T-helper 2 cell (primary cell): ENCODE measurements at places on chromosomes 12 and 14.

DNA sequence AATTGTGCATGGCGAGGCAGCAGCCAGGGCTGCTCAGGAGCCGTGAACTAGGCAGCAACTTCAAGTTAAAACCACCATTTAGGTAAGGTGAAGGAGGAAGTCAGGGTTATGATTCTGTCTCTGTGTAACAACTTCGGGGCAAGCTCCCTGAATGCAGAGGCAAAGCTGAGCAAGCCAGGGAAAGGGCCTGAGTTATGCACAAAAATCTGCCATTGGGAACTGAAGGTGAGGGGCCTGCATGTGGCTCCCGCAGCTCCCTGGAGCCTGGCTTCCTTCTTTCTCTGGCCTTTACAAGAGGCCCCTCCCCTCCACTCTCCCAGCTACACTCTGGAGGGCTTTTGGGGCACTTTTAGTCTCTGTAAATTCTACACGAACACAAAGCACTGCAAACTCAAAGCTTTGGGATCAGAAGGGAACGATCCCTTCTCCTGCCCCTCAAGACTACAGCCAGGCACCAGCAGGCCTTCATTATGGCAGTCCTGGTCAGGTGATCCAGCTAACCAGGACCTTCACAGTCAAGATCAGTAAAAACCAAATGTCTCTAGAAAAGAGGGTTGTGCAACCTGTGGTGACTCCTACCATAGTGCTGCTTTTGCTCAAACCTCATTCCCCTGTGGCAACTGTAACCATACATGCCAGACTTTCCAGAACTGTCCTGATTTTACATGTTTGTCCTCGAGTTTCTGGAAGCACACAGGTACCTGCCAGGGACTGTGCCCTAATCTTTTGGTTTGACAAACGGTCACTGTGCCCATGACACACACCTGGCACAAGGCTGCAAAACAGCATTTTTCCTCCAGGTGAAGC is 67.2 kb upstream of the PTGR2 start:
- DNase-seq, result no peak

DNA sequence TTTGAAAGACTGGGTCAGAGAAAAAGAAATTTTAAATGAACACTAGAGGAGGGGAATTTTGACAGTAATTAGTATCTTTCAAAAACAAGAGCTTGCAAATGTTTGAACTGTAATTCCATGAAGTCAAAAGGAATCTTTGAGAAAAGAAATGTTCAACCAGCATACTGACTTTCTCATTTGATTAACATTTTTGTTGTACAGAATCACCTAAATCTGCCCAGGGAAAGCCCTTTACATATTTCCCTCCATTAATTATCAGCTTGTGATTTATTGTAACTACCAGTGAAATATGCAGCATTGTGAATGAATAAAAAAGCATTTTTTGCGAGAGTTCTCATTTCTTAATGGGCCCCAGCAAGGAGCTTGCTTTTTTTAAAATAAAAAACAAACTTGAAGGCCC is 61.2 kb upstream of the CCDC91 start:
- DNase-seq, result no peak

GRCh38 chr12:7935590-7936581 is at the start of gene SLC2A3:
SLC2A3 (minus strand) TSS chr12:7936187; CDS start chr12:7936034, 153 bp downstream.
- DNase-seq, result peak; percentile 96

- no peak for DNase-seq
These were observed 42.0 kb downstream of the GPHB5 start for GRCh38 chr14:63276492-63277342.

DNA sequence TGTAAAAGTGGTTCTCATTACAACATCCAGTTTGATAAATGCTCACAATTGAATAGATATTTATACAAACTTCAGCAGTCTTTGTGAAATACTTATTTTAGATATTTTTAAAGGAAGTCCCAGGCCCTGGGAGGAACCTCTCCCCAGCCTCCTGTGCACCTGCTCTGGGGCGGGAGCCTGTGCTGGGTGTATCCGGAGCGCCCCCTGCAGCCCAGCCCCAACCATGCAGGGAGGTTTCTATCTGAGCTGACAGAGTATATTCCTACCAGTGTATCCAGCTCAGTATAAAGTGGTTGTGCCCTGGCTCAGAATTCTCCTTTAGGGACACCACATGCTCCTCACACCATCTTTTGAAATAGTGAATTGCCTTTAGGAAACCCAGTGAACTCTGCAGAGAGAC is 851.8 kb downstream of the TMEM121 start:
- peak; percentile 13 for DNase-seq

DNA sequence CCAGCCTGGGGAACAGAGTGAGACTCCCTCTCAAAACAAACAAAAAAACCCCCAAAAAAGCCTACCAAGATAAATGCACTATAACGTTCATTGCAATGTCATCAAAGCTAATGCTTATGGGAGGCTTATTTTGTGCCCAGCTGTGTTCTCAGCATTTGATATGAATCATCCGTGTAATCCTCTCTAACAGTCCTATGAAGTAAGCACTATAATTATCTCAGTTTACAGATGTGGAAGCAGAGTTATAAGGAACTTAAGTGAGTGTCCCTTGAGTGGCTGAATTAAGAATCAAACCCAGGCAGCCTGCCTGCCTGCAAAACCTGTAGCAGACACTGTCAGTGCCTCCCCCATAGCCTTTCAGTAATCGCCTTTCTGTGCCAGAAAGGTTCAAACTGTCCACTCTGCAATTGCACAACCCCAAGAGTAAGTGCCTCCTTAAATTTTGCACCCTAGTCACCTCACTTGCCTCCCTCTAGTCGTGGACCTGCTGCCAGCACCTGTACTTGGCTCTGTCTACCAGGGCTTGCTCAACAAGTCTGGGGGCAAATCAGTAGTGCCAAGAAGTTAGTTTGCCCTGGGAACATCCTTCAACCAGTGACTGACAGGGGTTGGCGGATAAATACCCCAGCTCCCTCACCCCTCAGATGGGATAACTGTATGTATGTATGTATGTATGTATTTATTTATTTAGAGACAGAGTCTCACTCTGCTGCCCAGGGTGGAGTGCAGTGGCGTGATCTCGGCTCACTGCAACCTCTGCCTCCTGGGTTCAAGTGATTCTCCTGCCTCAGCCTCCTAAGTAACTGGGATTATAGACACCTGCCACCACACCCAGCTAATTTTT is 23.8 kb upstream of the PPP1CC start:
- DNase-seq, result no peak

- no peak for DNase-seq
These were observed 81.5 kb downstream of the SLC38A4 start for GRCh38 chr12:46744283-46744682.

DNA sequence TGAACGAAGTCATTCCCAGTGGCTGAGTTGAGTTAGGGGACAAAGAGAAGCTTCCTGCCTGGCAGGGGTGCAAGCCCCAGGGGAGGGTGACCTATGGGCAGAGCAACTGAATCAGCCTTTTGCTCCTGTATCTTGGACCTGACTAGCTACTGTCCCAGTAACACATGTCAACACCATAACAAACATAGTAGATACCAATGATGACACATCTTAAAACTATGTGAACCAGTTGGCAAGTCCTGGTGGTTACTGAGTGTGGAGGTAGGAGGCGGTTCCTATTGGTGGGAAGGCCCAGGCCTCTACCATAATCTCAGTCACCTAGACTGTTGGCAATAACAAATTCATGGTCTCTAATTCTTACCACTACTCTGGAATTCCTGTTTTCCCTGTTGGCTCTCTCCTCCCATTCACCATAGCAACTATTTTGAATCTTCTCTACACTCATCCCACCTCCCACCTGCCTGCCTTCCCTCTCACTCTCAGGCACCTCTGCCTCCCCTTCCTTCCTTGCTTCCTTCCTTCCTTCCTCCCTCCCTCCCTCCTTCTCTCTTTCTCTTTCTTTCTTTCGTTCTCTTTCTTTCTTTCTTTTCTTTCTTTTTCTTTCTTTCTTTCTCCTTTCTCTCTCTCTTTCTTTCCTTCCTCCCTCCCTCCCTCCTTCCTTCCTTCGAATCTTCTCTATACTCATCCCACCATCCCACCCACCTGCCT is 8.1 kb upstream of the P2RX7 start:
- DNase-seq, result no peak

DNA sequence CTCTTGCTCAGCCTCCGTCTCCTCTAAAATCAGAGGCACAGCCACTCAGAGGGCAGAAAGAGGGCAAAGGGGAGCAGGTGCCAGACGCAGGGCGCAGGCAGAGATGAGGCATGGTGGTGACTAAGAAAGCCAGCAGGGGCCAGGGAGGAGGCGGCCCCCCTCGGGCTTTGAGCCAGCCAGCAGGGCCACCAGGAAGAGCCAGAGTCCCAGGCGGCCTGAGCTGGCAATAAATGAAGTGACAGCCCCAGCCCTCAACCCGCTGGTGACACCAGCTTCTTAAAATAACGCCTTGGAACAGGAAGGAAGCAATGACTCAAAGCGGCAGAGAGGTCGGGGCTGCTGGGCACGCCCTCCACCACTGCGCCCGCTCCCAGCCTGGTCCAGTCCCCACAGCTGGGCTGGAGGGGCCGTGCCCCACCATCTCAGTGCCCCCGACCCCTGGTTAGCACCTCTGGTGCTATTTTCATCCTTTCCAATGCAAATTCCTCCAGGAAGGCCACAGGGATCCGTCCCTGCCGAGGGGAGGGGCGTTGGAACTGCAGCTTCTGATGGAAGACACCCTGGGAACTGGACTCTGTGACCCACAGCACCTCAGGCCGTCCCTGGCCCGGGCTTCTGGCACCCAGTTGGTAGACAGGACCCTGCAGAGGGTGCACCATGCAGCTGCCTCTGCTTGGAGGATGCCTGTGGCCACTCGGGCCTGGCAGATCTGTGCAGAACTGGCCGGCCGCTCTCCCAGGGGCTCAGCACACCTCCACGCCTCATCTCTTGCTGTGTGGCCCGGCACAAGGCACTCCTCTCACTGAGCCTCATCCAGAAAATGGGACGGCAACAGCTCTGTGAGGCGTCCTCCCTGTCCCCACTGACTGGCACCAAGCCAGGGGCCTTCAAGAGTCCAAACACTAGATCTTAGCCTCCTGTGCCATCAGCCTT is 113.7 kb downstream of the NCOR2 start:
- peak; percentile 60 for DNase-seq

GRCh38 chr14:92014040-92014439 is 25.8 kb downstream of the TRIP11 start:
- no peak for DNase-seq

GRCh38 chr14:29654901-29655550 is 272.6 kb downstream of the PRKD1 start:
- DNase-seq, result no peak

- DNase-seq, result no peak
These were observed 157.0 kb upstream of the CPNE8 start for GRCh38 chr12:39062266-39062996.

GRCh38 chr12:22543246-22544037 is 900 bp downstream of the C2CD5 start:
- DNase-seq, result peak; percentile 30

DNA sequence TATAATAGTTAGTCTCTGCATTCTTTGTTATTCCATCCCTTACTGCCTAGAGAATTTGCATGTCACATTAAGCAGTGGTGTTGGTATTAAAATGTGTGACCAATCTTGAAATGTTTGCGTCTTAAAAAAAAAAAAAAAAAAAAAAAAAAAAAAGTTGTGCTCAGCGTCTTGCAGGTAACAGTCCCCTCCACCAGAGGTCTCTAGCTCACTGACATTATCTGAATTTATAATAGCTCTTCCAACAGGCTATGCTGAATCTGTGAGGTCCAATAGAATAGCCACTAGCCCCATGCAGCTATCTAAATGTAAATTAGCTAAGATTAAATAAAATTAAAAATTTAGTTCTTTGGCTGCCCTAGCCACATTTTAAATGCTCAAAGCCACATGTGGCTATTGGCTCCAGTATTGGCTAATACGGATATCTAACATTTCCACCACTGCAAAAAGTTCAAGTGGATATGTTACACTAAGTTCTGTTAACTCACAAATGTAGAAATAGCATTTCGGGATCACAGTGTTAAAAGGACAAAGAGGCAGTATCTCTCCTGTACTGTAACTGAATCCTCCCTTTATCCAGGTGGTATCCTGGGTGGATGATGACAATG is 28.7 kb downstream of the NKX2-8 start:
- no peak for DNase-seq

- DNase-seq, result no peak
These were observed 189.0 kb downstream of the FOXA1 start for GRCh38 chr14:37406095-37406494.
